ENCODE measurements at places on chromosomes 6 and 20.

GRCh38 chr20:444862-445426 is 17.4 kb downstream of the TBC1D20 start:
- DNase-seq, result no peak

DNA sequence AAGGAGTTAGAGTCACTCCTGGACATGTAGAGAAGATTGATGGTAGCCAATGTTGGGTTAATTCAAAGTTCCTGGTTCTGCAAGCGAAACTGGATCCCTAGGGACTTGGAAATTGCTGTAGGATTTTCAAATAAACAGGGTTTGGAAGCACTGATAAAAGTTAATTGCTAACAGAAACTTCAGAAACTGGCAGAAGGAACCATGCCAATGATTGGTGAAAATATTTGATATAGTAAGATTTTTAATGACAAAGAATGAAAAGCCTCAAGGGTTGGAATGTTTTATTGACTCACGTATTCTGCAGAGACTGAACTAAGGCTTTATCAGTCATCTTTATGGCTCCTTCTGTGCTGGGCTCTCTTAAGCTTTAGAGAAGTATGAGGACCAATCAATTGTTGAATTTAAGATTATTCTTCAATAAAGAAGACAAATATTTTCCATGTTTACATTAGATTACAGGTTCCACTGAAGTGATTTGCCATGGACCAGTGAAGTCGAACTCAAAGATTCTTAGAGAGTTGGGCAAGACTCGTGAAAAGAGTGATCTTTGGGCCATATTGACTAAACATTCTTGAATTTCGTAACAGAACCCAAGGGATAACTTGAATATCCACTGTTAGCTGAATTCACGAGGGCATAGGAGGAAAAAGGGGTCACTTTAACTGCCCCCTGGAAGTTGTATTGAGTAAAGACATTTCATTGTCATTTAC is 371.4 kb downstream of the HDGFL1 start:
- no peak for DNase-seq

DNA sequence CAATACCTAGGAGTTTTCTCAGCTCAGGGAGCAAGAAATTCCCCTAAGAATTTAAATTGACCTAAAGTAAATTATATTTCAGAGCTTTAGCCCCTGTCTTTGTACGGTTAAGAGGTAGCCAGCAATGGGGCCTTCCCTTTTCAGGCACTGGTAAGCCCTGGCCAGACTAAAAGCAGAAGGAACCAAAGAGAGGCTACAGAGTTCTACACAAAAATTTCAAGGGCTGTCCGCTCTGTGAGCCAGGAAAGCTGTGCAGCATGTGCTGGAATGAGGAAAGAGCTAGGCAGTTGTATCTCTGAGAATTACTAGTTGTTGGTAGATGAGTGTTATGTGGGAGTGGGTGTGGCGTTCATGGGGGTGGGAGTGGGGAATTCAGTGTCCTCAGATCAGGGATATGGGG is 96.3 kb upstream of the MAFB start:
- no peak for DNase-seq

- DNase-seq, result no peak
These were observed 5.3 kb downstream of the CHRNA4 start for GRCh38 chr20:63355781-63356295.

- DNase-seq, result no peak
These were observed 5.6 kb downstream of the MAP3K5 start for GRCh38 chr6:136786658-136787057.

- peak; percentile 12 for DNase-seq
These were observed 582 bp downstream of the SNRPB start for GRCh38 chr20:2469991-2470422.

DNA sequence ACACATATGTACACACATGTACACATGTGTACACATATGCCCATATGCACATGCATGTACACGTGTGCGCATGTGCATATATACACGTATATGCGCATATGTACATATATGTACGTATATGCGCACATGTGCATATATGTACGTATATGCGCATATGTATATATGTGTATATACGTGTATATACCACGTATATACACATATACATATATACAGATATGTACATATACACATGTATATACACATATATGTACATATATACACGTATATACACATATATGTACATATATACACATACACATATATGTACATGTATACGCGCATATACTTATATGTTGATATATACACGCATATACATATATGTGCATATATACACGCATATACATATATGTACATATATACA is 8.9 kb upstream of the SNAP91 start:
- no peak for DNase-seq

DNA sequence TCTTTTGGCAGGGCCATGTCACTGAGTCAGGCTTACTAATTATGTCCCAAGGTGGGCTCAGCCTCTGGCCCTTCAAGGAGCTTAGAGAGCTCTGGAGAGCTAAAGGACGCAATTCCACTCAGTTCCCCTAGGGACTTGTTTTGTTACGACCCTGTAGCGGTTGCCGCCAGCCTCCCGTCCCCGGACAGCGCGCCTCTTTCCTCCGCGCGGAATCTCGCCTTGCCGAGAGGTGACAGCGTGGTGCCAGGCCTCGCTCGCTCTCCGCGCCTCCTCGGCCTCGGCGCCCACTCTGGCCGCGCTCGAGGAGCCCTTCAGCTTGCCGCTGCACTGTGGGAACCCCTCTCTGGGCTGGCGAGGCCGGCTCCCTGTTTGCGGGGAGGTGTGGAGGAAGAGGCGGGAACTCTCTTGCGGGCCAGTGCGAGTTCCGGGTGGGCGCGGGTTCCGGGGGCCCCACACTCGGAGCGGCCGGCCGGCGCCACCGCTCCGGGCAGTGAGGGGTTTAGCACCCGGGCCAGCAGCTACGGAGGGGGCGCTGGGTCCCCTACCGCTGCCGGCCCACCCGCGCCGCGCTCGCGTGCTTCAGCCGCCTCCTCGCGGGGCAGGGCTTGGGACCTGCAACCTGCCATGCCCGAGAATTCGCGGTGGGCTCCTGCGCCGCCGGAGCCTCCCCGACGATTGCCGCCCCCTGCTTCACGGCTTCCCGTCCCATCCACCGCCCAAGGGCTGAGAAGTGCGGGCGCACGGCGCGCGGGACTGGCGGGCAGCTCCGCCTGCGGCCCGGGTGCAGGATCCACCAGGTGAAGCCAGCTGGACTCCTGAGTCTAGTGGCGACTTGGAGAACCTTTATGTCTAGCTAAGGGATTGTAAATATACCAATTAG is 9.9 kb upstream of the ZNF311 start:
- no peak for DNase-seq

DNA sequence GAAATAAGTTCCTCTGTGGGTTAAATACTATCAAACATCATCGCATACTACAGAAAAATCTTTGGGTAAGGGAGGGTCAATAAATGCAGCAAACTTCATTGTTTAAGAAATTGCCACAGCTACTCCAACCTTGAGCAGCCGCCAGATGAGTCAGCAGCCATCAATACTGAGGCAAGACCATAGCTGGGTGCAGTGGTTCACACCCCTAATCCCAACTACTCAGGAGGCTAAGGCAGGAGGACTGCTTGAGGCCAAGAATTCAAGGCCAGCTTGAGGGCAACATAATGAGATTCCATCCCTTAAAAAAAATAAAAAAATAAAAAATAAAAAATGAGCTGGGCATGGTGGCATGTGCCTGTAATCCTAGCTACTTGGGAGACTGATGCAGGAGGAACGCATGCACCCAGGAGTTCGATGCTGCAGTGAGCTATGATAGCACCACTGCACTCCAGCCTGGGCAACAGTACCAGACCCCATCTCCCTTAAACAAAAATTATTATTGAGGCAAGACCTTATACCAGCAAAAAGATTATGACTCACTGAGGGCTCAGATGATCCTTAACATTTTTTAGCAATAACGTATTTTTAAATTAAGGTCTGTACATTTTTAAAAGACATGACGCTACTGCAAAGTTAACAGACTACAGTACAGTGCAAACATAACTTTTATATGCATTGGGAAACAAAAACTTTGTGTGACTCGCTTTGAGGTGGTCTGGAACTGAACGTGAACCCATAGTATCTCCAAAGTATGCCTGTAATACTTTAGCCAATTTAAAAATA is 8.8 kb downstream of the SRPK1 start:
- no peak for DNase-seq

- no peak for DNase-seq
These were observed 176.2 kb downstream of the KIF16B start for GRCh38 chr20:16397086-16397485.

GRCh38 chr6:98871057-98871456 is 36.7 kb downstream of the POU3F2 start:
- no peak for DNase-seq

DNA sequence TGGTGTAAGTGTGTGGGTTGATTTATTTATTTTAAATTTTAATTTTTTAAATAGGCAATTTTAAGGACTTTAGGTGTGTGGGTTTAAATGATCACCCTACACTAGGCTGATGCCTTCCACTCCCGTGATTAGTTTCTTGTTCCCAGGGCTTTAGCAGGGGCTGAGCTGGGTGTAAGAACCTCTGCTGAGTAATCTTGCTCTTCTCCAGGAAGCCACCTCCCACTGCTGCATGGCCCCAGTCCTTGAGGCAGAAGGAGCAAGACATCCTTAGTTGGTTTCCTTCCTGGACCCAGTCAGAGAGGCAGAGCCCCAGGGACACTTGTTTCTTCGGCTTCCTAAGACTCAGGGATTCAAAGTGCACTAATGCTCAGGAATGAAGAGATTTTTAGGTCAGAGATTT is 19.8 kb upstream of the CDC5L start:
- no peak for DNase-seq

GRCh38 chr6:20605061-20605460 is 70.8 kb downstream of the CDKAL1 start:
- DNase-seq, result no peak

- no peak for DNase-seq
These were observed at the start of gene TOX2 for GRCh38 chr20:43914311-43915210. TOX2 (plus strand) TSS chr20:43914852; CDS start chr20:43914892, 40 bp downstream.

DNA sequence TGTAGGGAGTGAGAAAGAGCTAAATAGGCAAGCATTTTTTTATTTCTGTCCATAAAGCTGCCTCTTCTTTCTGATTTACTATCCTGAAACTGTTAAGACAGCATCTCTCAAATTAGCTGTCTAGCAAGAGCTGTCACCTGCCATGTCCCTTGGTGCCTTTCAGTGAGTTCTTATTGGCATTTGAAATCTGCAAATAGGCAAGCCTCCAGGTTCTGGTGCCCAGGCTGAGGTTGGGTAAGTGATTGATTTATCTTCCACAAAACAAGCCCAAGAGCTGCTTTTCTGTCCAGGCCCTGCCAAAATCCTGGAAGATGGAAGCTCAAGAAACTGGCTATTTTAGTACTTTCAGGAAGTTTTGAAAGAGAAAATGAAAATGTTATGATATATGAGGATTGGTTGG is 22.4 kb downstream of the MANEA start:
- no peak for DNase-seq

- no peak for DNase-seq
These were observed 391.6 kb downstream of the ADGRB3 start for GRCh38 chr6:69026715-69027114.

DNA sequence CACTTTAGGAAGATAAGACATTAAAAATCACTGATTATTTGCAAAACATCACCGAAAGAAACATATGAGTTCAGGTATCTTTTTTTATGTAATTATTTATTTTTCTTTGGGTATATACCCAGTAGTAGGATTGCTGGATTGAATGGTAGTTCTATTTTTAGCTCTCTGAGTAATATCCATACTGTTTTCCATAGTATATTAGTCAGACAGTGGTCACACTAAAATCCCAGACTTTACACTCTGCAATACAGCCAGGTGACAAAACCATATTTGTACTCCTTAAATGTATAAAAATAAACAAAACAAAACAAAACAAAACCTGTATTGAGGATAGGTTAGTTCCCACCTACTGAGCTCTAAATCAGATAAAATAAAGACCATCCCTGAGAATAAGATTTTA is 1024.3 kb upstream of the EYS start:
- DNase-seq, result no peak

DNA sequence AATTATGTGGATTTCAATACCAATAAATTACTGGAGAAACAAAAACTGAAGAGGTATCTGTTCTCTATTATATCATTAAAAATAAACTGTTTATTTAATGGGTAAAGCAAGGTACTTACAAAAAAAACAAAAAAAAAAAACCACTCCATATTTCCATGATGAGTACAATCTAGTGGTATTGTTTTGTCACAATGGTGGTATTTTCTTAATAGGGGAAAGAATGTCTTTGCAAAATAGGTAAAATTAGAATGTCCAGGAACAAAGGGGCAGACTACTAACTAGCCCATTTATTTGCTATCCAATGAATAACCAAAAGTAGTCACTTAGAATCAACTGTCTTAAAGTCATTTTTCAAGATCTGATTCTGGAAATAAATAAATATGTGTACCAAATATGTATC is 92.0 kb downstream of the ARHGAP18 start:
- no peak for DNase-seq

DNA sequence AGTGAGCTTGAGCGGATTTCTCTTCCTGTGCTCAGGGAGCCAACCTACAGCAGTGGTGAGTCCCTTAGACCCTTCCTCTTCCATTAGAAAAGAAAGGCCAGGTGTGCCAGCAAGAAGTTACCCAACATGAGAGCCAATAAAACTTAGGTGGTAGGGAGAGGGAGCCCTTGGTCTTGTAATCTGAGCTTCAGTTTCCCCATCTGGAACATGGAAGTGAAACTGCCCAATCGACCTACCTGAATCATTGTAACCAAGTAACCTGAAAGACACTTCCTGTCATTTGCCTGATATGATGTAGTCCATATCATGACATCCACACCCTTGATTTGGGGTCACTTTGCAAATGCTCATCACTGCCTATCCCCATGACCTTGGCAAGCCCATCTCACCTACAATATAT is 66.4 kb downstream of the MDGA1 start:
- no peak for DNase-seq

- no peak for DNase-seq
These were observed 140.8 kb upstream of the CARMIL1 start for GRCh38 chr6:25138233-25138933.

- no peak for DNase-seq
These were observed 310.7 kb upstream of the PREP start for GRCh38 chr6:105713474-105714118.

GRCh38 chr6:34066772-34067770 is 78.8 kb downstream of the GRM4 start:
- DNase-seq, result no peak

GRCh38 chr6:8705435-8706020 is 270.2 kb upstream of the SLC35B3 start:
- DNase-seq, result no peak
